Testis (tissue), 5 donors: ENCODE measurements at places on chromosomes 7 and 10.

DNA sequence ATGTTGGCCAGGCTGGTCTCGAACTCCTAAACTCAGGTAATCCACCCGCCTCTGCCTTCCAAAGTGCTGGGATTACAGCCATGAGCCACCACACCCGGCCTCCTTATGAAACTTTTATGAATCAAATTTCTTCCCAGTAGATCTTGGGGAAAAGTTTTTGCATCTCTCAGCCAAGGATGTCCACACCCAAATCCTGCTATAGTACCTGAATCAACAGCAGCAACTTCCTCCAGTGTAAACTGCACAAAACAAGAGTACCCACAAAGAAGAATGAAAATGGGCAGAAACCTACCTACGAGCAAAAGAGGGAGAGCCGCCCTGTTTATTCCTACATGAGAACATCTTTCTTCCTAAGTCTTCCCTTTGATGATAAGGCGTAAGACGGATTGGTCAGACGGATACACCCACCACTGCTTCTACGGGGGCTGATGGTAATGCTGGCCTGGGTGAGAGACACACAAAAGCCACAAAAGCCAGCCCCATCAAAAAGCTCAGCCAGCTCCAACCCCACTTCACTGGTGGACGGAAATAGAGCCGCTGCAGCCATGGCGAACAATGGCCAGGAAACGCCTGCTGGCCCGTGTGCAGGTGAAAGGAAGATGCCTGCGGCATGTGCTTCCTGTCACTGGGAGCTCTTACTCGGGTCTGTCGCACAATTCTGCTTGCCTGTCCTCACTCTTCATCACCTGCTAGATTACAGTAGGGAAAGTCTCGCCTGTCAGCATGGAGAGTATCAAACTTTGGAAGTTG, 10.4 kb downstream of the JCAD start:
- no peaks in the 10 kb centered on the region for H3K36me3 ChIP-seq
- no peak for DNase-seq
- H3K27me3 ChIP-seq = no peaks in the 10 kb centered on the region
- H3K27ac ChIP-seq = no peak overlapping the region
- H3K4me3 ChIP-seq = no peak overlapping the region

- H3K27me3 ChIP-seq = no peaks in the 10 kb centered on the region
- no peaks in the 10 kb centered on the region for H3K4me1 ChIP-seq
- DNase-seq = no peak
- no peak overlapping the region for H3K27ac ChIP-seq
- H3K36me3 ChIP-seq = no peaks in the 10 kb centered on the region
- H3K4me3 ChIP-seq = no peak overlapping the region
Observed at GRCh38 chr7:92729172-92729571, 107.2 kb downstream of the CDK6 start.

DNA sequence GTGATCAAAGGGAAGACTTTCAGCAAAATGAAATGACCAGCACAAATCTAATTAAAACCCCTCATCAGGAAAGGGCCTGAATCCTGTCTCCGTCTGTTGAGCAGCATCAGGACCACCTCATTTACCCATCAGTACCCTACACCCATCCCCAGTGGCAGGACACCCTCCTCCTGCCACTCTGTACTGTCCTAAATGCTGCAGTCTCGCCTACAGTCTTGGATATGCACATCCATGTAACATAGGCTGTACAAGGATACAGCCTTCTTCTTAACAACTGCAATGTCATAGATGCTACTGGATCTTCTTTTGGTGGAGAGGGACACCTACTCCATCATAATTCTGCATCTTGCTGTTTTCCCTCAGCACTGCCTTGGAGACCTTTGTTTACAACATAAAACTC, 140.3 kb upstream of the LANCL2 start:
- no peak for DNase-seq
- no peaks in the 10 kb centered on the region for H3K4me1 ChIP-seq
- H3K36me3 ChIP-seq = no peaks in the 10 kb centered on the region

GRCh38 chr10:14608381-14609001, 166.2 kb downstream of the FAM107B start:
- H3K27me3 ChIP-seq = no peaks in the 10 kb centered on the region
- H3K4me1 ChIP-seq = peaks cover 5% of the 10 kb centered on the region
- no peak for DNase-seq
- no peaks in the 10 kb centered on the region for H3K36me3 ChIP-seq
- H3K4me3 ChIP-seq = no peak overlapping the region

GRCh38 chr7:54663603-54664234, 95.3 kb downstream of the SEC61G start:
- H3K27ac ChIP-seq = no peak overlapping the region
- H3K36me3 ChIP-seq = no peaks in the 10 kb centered on the region
- DNase-seq = peak; percentile 14
- peak overlapping the region; percentile 49 for H3K4me3 ChIP-seq

DNA sequence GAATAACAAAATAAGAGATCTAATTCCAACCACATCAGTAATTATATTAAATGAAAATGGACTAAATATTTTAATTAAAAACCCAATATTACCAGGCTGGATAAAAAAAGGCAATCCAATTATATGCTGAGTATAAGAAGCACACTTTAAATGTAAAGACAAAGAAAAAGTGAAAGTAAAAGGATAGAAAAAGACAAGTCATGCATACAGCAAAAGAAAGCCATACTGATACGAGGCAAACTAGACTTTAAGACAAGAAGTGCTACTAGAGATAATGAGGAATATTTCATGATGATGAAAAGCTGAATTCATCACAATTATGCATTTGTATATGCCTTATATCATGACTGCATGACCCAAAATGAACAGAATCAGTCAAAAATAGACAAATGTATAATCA, 628.6 kb downstream of the PHTF2 start:
- no peaks in the 10 kb centered on the region for H3K36me3 ChIP-seq
- H3K4me1 ChIP-seq = no peaks in the 10 kb centered on the region
- H3K4me3 ChIP-seq = no peak overlapping the region
- H3K27me3 ChIP-seq = no peaks in the 10 kb centered on the region

DNA sequence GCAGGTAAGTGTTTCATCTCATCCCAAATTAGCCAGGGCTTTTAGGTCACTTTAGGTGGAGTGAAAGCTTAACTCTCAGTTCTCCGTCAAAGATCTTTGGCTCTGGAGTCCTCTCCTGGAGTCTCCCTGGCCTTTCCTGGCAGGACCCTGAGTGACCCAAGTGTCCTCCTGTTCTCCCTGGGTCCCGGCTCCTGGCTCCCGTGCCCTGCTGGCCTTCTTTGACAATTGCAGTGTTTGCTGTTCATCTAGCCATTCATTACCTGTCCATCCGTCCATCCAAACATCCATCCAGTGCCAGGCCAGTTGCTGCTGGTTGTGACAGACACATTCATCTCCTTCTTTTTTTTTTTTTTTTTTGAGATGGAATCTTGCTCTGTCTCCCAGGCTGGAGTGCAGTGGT, 6.2 kb upstream of the TPST1 start:
- no peak for DNase-seq
- no peaks in the 10 kb centered on the region for H3K36me3 ChIP-seq
- H3K27me3 ChIP-seq = no peaks in the 10 kb centered on the region
- no peak overlapping the region for H3K27ac ChIP-seq

DNA sequence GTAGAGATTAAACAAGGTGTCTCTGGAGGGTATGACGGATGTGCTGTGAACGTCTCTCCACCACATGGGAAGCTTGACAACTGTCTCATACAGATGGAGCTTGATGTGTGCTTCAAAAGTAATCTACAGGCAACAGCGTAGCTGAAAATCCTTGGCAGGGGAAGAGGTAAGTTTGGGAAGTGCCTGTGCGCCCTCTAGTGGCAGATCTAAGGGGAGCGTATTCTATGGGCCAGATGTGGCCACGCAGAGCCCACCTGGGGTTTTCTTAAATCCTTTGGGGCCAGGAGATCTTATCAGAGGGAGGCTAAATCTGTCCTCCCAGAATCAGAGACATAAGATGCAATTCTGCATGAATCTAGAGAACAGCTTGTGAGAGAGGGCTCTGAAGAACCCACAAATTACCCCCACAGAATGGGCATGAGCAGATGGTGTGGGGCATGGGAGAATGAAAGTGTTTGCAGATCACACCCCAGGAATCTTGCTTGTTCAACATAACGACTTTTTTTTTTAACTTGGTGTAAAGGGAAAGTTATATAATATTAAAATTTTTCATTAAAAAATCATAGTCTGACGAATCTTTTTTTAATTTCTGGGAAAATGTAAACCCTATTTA, 91.2 kb upstream of the MPP7 start:
- no peaks in the 10 kb centered on the region for H3K36me3 ChIP-seq
- H3K4me1 ChIP-seq = no peaks in the 10 kb centered on the region
- no peaks in the 10 kb centered on the region for H3K27me3 ChIP-seq

DNA sequence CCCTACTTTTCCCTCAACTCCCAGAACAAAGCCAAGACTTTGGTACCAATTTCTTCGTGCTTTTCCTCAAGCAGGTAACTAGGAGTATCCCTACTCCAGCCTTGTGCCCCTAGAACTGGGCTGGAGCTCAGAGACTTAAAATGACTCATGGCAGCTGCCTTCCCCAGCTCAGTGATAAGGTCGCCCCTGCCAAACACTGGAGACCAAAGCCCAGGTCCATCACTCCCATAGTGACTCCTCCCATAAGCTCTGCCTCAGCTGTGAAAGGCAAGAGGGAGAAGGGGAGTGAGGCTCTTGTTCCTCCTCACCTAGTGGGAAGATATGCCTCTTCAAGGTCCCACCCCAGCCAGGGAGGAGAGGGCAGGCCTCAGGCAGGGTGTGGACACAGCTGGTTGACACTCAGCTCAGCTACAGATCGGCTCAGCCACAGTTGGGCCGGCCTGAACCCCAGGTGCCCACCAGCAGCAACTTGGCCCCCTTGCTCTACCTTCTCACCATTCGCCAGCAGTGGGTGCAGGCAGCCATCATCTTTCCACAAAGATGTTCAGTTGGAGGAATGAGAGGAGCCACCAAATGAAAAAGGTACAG, 13.8 kb upstream of the CYREN start:
- no peak overlapping the region for H3K27ac ChIP-seq
- peaks cover 2% of the 10 kb centered on the region for H3K4me1 ChIP-seq
- no peak for DNase-seq
- H3K27me3 ChIP-seq = no peaks in the 10 kb centered on the region
- H3K4me3 ChIP-seq = no peak overlapping the region
